ENCODE measurements at places on chromosomes 11 and 22.

DNA sequence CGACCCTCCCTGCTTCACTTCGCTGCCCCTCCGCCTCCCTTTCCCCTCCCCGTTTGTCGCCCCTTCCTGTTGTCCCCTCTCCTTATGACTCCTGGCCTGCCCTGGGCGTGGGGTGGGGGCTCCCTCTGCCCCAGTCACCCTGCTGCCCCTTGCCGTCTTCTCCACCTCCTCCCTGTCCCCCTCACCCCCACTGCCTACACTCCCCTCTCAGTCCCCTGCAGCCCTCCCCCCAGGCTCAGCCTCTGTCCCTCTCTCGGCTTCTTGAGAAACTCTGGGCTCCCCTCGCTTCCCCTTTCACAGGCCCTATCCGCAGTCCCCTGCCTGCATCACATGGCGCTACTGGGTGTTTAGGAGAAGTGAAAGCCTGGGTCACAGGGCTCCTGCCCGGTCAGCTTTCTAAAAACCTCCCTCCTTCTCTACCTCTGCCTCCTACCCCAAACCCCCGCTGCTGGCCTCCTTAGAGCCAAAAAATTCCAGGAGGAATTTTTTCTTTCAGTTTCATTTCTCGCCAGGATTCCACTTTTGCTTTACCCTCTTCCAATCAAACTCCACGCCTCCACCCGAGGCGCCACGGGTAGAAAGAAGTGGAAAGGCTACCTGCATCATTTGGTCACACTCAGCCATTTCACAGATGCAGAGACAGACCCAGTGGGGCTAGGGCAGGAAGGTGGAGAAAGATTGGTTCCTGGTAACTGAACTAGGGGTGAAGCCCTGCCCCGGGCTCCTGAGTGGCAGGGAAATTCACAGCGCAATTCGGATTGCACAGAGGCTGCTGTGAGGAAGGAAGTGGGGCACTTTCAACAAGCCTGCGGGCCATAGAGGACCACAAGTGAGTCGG, at the start of gene SLC15A3:
Gene SLC15A3 (minus strand): TSS at position 273 of the 838 bp plus-strand sequence. CDS start 625 bp downstream, outside the sequence.
- no peak for DNase-seq

GRCh38 chr11:124294687-124295086, 19.1 kb downstream of the OR8D1 start:
- no peak for DNase-seq

DNA sequence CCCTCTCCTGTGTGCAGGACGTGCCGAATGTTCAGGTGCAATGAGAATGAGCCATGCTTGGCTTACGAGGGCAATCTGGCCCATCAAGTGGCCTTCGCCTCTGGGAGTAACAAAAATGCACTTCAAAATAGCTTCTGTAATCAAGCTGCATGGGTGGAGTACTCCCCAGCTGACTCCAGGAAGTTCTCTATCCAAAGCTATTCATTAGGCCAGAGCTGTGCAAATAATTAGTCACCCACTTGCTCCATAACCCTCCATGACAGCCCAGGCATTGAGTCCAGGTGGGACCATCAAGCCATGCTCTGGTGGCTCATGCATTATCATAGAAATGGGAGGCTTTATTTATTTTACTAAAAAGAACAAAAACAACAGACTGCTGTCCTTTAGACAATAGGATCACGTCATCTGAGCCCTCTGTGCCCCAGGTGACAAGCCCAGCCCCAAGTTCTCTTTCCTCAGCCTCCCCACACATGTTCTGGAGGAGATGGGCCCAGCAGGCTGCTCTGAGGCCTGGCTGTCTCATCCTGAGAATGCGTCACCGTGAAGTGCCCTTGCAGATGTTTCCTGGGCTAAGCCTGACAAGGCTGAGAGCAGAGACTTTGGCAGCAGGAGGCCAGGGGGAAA, 244.7 kb downstream of the ETS1 start:
- no peak for DNase-seq

DNA sequence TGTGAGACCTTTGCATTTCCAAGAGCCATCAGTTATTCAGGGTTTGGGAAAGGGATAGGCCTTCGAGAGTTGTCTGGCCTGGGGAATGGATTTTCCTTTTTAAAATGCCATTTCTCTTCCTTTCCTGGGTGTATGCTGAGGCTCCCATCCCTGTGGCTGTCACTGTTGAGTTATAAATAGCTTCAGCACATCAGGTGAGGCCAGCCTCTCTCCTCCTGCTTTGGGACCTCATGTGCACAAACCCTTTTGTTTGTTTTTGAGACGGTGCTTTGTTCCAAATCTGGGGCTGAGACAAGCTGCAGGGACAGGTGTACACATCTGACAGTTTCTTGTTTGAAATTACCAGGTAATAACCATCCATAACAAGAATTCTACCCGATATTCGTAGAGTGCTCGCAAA, 1.3 kb downstream of the TEF start:
- no peak for DNase-seq

DNA sequence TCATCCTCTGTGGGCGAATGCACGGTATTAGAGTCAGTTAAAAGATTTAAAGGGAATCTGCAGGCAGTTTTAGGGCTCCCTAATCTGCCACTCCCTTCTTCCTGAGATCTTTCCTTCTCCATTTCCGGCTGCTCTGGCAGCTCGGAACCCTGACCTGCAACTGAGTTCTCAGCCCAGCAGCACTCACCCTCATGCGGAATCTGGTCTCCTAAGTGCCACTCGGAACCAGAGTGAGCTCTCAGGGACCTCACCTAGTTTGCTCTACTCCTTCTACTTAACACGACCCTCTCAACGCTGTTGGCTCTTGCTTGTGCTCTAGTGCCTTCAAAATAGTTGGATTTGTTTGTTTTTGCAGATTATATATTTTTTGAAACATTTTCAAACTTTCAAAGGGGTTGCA, 19.3 kb upstream of the IL10RA start:
- DNase-seq: no peak
